ENCODE measurements at places on chromosomes 6 and 20. TPM values are rescaled to one million over a fixed set of nuclear protein-coding genes. Genes with fewer than 3 reads are reported as not detected.
A peak's percentile ranks its signal among the peaks of the same experiment; 100 is the strongest.

The TRAPPC3L gene
- total RNA-seq: not detected

The ZC3H12D gene
- total RNA-seq: 25.3 TPM

DNA sequence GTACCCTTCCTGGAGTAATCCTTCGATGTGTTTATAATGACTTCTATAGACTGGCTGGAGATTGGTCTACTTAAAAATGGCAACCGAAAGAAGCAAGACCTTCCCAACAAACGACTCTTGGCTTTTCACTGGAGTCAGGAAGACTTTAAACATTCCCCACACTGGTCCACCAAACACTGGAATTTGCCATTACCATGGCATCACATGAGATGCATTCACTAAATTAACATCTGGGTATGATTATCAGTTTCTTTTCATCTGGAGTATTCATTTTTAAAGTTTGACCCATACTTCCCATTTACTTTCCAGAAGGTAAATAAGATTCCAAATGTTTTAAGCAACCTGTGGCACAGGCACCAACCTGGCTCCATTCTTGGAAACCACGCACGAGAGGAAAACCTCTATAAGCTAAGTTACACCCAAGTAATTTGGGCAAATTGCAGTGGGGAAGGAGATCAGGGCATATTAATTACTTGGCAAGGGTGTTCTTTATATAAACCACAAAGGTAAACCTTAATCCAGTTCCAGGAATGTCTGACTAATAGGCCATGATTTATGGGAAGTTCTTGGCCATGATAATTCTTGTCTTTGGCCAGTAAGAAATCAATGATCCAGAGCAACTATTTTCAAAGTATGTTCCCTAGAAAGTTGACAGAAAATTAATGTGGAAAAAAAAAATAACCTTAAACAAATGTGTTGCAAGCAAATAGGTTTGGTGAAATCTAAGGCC lies 190.0 kb upstream of the COL21A1 start:
- no peak overlapping the region for H3K4me3 ChIP-seq
- DNase-seq: no peak
- H3K36me3 ChIP-seq: no peaks in the 10 kb centered on the region
- H3K27ac ChIP-seq: no peak overlapping the region
- H3K4me1 ChIP-seq: no peaks in the 10 kb centered on the region
- no peaks in the 10 kb centered on the region for H3K27me3 ChIP-seq

DNA sequence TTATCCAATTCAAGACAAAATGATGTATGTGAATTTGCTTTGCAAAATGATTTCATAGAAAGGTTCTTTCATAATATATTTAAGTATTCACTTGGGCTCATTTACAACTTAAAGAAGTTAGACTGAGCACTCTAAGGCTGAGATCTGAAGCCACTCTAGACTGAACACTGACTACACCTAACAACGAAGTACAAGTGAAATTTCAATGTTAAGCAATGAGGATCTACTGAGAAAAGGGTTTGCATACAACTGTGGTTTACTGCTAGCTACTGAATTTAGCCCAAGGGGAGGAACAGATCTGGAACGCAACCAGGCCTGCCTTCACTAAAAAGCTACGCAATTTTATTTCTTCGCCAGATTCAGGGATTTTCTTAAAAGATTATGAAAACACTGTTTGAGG lies 106.4 kb downstream of the MBOAT1 start:
- no peaks in the 10 kb centered on the region for H3K27me3 ChIP-seq
- no peak overlapping the region for H3K27ac ChIP-seq
- no peaks in the 10 kb centered on the region for H3K4me1 ChIP-seq
- DNase-seq: no peak
- no peak overlapping the region for H3K4me3 ChIP-seq
- peaks cover 13% of the 10 kb centered on the region for H3K36me3 ChIP-seq

DNA sequence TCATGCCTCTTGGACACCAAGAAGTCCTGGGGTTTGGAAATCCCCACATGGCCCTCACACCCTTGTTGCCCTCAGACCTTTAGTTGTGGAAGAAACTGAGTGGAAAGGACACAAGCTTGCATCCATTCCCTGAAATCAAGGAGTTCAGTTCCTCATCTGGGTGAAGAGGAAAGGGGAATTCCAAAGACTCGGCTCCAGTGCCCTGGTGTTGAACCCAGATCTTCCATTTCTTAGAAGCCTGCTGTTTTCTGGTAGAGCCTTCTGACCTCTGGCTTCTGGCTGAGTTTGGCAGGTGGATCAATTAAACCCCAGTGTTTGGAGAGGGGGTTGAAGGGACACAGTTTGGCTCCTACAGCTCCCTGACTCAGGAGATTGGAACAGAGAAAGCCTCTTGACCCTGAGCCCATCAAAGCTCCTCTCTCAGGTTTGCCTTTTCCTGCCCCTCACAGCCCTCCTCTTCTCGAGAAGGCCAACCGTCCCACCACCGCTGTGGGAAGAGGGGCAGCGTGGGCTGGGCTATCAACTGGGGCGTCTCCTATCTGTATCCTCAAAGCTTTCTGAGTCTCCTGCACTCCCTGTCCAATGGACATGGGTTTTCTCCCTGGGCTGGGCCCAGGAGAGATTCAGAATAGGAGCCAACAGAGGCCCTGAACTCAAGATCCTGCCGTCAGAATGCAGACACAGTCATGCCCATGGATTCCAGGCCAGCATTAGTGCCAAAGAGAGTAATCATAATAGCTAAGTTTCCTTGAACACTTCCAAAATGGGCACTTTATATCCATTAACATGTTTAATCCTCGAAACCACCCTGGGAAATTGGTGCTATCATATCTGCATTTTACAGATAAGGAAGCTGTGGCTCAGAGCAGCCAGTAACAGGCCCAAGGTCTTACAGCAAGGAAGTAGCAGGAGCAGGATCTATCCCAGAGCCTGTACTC lies 146.2 kb downstream of the VEGFA start:
- peaks cover 15% of the 10 kb centered on the region for H3K27me3 ChIP-seq
- no peak overlapping the region for H3K4me3 ChIP-seq
- DNase-seq: no peak
- no peaks in the 10 kb centered on the region for H3K36me3 ChIP-seq
- no peak overlapping the region for H3K27ac ChIP-seq
- H3K4me1 ChIP-seq: no peaks in the 10 kb centered on the region

GRCh38 chr6:18465410-18466154 lies 78.4 kb downstream of the RNF144B start:
- H3K4me1 ChIP-seq: no peaks in the 10 kb centered on the region
- H3K27me3 ChIP-seq: peaks cover 3% of the 10 kb centered on the region
- H3K4me3 ChIP-seq: no peak overlapping the region
- no peak overlapping the region for H3K27ac ChIP-seq
- no peak for DNase-seq

DNA sequence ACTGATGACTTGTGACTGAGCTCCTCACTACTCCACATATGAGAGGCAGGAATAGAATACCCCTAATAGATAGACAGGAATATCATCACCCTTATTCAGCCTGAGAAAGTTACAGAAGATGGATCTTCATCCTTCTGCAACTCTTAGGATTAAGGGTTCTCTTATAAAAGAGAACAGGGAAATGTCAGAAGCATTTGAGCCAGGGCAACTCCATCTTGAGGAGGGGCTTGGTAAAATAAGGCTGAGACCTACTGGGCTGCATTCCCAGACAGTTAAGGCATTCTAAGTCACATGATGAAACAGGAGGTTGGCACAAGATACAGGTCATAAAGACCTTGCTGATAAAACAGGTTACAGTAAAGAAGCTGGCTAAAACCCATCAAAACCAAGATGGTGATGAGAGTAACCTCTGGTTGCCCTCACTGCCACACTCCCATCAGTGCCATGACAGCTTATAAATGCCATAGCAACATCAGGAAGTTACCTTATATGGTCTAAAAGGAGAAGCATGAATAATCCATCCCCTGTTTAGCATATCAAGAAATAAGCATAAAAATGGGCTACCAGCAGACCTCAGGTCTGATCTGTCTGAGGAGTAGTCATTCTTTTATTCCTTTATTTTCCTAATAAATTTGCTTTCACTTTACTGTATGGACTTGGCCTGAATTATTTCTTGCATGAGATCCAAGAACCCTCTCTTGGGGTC lies 97.9 kb downstream of the PLG start:
- H3K27ac ChIP-seq: no peak overlapping the region
- H3K36me3 ChIP-seq: no peaks in the 10 kb centered on the region
- no peaks in the 10 kb centered on the region for H3K4me1 ChIP-seq
- no peaks in the 10 kb centered on the region for H3K27me3 ChIP-seq
- H3K4me3 ChIP-seq: no peak overlapping the region

The SNAP25 gene
- total RNA-seq: 1.6 TPM

DNA sequence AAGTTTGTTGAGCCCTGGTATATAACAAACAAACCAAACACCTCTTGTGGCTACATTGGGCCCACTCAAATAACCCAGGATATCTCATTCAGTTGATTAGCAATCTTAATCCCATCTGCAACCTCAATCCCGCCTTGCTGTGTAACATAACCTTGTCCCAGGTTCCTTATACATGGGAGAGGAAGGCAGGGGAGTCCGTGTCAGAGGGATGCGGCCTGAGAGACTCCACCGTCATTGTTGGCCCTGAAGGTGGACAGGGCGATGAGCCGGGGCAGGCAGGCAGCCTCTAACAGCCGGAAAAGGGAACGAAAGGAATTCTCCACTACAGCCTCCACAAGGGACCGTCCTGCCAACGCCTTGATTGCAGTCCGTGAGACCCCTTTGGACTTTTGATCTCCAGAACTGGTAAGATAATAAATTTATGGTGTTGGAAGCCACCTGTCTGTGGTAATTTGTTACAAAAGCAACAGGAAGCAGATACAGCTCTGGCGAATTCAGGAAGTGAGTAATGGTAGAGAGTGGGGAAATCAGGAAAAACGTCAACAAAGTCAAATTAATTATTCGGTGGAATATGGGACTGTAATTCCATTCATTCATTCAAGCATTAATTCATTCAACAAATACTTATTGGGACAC lies 124.5 kb upstream of the SALL4 start:
- no peaks in the 10 kb centered on the region for H3K27me3 ChIP-seq
- DNase-seq: no peak
- no peaks in the 10 kb centered on the region for H3K4me1 ChIP-seq
- H3K4me3 ChIP-seq: no peak overlapping the region

DNA sequence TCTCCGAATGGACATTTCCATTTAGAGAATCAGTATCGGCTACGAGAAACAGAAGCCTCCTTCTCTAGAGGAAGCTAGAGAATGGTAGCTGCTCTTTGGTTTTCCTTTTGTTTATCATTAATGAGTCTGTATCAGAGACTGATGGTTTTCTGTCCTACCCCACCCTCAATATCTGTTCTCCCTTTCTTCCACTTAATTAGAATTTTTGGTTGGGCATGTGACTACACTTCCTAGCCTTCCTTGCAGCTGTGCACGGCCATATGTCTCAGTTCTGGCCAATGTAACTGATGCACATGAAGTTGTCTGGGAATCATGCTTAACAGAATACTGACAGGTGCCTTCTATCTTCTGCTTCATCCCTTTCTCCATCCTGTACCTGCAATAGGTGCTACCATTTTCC lies 19.0 kb downstream of the RNF24 start:
- DNase-seq: no peak
- H3K36me3 ChIP-seq: peaks cover 5% of the 10 kb centered on the region
- no peak overlapping the region for H3K4me3 ChIP-seq
- no peaks in the 10 kb centered on the region for H3K27me3 ChIP-seq
- no peak overlapping the region for H3K27ac ChIP-seq

The CNR1 gene
- not detected for total RNA-seq

DNA sequence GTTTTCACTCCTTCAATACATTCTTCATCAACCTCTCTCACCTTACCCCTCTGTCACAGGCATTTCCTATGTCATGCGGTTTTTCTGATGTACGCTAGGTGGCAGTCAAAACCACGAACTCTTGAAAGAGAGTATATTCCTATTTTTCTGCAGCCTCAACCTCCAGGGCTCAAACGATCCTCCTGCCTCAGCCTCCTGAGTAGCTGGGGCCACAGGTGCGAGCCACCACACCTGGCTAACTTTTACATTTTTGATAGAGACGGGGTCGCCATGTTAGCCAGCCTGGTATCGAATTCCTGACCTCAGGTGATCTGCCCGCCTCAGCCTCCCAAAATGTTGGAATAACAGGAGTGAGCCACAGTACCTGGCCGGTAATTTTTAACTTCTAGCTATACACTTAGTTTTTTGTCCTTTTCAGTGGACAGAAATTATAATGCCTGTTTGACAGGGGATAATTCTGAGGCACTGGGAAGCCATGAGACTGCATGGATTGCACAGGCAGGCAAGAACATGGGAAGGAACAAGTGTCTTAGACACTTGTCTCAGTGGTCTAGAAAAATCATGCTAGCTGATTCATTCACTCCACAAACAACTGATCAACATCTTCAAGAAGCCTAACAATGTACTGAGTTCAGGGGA lies 22.5 kb upstream of the HFE start:
- H3K4me3 ChIP-seq: no peak overlapping the region
- H3K27ac ChIP-seq: no peak overlapping the region
- DNase-seq: peak; percentile 56

DNA sequence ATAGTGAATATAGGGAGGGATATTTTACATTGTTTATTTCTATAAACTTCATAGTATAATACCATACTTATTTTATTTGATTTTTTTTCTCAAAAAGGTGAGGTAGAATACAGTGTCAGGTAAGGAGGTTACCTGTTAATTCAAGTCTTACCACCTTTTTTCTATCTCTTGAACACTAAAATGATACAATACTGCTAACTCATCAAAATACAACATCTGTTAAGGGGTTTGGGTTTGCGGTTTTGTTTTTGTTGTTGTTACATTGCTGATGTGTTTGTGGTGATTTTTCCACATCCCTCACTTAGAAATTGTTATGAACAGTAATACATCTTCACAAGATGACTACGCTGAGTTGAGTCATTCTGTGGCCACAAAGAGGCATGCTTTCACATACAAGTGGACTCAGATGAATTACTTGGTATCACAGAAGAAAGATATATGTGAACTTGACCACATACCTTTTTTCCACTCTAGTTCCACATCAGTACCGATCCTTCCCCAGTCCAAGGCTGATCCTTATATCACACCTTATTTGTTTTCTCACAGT lies 139.4 kb upstream of the ID4 start:
- no peak for DNase-seq
- H3K4me3 ChIP-seq: no peak overlapping the region
- no peaks in the 10 kb centered on the region for H3K36me3 ChIP-seq
- H3K4me1 ChIP-seq: no peaks in the 10 kb centered on the region

DNA sequence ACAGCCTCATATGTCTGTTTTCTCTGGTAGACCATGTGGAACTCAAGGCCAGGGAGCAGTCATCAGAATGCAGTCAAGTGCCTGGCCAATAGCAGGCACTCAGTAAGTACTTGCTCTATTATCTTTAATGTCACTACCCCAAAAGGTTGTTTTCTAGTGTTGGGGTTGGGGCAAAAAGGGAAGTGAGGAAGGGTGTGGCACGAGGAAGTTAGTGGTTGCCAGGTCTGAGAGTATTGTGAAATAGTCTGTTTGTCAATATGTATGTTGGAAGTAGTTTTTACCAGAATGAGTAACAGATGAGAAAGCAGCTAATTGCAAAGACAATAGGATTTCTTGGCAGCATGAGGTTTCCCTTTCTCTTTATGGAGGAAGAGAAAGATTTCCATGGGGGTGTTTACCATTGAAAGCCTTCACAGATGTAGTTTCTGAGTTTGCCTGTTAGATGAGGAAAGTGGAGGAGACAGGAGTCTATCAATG lies 59.5 kb upstream of the ARMH2 start:
- DNase-seq: peak; percentile 69
- H3K36me3 ChIP-seq: peaks cover 65% of the 10 kb centered on the region
- peak overlapping the region; percentile 50 for H3K4me3 ChIP-seq
- H3K4me1 ChIP-seq: peaks cover 67% of the 10 kb centered on the region
